Renal cortical epithelial cell (primary cell): ENCODE measurements at places on chromosomes 4 and X. TPM values are rescaled to one million over a fixed set of nuclear protein-coding genes. Genes with fewer than 3 reads are reported as not detected.

The HSFX4 gene
- total RNA-seq = not detected in 2 replicates

The SUPT20HL2 gene
- total RNA-seq = not detected in 2 replicates

- no peak for DNase-seq
Observed at GRCh38 chrX:99663136-99663535, 746.9 kb downstream of the PCDH19 start.

The SNCA gene
- total RNA-seq = 7.1 and 24.7 TPM in 2 replicates

- DNase-seq = no peak
Observed at GRCh38 chr4:87469390-87469789, 47.0 kb downstream of the NUDT9 start.

DNA sequence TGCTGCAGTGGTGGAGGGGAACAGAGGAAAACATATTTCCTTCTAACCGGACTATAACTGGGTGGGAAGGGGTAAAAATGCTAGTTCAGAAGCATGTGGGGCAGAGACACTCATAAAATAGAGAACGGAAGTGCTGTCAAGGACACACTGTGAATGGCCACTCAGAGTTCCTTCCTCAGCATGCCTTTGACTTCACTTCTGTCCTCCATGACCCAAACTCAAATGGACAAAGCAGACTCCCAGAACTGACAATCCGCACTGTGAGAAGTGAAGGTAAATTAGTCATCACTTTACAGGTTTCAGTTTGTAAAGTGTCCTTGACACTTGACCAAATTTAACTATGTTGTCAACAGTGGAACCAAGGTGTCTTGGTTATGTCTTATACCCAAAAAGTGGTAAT, 30.2 kb upstream of the ELF2 start:
- no peak for DNase-seq

The MAGEH1 gene
- 18.9 and 19.7 TPM in 2 replicates for total RNA-seq

The ZRSR2 gene
- 2.6 and 7.5 TPM in 2 replicates for total RNA-seq

DNA sequence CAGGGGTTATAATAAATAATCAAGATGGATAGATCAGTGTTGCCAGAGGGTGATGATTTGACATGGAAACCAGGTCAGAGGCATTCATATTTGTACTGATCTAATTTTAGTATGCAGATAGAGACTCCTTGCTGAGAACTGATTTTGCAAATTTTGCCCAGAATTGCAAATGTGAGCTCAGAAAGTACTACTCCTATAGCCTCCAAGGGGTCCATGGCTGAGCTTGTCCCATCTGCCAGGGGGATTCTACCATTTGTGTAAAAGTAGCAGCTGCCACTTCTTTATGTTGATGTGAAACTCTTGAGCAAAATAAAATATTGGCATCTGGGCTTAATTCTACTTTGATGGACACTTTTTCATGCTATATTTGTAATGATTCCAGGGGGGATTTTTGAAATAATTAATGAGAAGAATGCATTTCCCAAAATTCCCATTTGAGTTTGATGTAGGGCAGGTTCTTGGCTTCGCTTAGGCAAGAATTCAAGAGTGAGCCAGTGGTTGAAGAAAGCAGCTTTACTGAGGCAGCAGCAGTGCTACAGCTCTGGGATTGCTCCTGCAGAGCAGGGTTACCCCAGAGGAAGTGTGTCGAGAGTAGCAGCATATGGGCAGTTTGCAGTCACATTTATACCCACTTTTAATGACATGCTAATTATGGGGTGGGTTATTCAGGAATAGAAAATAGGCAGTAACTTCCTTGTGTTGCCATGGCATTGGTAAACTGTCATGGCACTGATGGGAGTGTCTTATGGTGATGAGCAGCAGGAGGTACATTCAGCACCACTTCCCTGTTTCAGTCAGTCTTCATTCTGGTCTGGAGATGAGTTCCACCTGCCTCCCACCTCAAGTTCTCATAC, 38.7 kb upstream of the DCLK2 start:
- DNase-seq = no peak

GRCh38 chrX:6968231-6968630, 179.3 kb upstream of the STS start:
- peak; percentile 34 for DNase-seq

DNA sequence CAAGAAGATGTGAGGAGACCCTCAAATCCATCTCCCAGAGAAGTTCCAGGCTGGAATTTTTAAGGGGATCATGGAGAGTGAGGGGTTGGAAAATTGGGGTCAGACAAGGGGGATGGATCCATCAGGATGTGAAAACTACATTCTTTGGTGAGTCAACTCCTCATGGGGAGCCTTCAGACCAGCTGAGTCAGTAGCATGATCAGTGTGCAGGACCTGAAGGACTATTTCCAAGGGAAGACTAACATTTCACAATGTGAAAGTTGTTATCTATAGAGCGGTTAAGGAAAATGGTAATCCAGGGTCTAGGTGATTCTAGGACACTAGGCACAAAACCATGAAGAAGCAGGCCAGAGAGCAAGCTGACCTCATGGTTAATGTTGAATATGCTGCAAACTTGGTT, 38.6 kb upstream of the CEP135 start:
- peak; percentile 45 for DNase-seq

DNA sequence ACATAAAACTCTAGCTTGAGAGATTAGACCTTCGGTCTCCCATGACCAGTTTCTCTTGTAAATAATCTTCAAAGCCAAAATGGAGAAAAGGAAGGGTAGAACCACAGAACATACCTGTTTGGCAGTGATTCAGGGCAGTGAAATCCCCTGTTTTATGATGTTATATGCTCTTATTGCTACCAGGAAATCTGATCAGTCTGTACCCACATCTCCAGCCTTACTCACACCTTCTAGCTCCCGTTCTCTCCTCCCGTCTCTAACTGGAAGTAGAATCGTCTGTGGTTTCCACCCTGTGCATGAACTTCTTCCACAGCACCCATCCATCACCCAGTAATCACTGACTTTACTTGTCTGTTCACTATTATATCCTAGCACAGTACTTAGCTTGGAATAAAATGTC, 42.9 kb downstream of the NKX6-1 start:
- DNase-seq = no peak

DNA sequence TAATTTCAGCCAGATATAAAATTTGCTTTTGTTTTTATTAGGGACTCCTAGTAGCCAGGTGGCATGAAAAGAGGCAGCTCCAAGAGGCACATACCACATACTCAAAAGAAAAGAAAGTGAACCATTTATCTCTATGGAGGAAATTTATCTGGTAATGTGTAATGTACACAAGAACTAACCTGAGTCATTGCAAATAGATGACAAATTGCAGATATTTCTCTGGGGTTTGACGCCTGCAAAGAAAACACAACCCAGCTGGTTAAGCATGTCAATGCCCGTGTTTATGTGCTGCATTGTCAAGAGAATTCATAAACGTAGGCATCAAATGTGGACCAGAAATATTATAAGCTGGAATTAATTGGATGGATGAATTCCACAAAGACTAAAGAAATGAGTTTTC, 46.9 kb upstream of the PHKA2 start:
- no peak for DNase-seq

GRCh38 chr4:62135565-62136156, 935.5 kb downstream of the ADGRL3 start:
- peak; percentile 74 for DNase-seq

- DNase-seq = no peak
Observed at GRCh38 chr4:182495645-182496385, 252.6 kb downstream of the TENM3 start.

DNA sequence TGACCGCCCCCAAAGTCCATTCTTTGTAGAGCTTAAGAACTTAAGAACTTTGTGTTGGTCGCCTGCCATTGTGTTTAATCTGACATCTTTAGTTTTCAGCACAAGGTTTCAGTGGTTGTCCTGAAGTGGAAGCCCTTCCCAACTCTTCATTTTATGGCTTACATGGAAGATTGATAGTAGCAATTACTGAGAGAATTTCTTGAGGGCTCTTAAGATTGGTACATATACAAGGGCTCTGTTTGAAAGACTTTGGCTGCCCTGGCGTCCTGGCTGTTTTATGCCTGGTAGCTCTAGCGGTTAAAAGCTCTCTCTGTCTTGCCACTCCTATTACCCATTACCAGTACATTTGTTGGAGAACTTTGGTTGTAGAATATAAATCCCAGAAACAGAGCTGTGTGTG, 75.0 kb downstream of the KDM6A start:
- DNase-seq = no peak

The C4orf50 gene
- total RNA-seq = not detected in 2 replicates

DNA sequence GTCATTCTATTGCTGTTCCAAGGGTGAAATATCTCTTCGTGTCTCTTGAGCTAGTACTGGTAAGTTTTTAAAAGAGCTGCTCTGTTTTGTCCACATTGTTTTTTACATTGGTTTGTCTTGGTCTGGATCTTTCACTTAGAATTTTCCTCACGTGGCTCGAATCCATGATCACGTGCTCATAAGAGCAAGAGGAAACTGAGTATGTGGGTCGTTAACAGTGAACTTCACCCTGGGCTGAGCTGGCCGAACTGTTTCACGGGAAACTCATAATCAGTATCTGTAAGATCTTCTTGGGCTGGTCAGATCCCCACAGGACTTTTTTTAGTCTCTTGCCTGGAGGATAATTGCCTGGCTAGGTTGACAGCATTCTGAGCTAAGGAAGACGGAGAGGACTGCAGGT, 77.8 kb upstream of the HELT start:
- no peak for DNase-seq

DNA sequence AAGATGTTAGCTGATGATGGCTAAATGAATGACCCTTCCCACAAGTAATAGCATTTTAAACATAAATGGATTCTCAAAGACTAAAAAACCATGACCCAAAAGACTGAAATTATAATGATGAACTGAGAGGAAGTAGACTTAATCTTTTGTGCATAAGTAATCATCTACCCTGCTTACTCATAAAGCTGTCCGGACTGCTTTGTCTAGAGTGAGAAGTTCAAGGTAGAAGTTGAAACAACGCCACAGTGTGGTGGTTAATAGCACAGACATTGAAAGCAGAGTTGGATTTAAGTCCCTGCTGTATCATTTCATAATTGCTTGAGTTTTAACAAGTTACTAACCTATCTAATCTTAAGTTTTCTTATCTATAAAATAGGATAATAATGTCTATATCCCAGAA, 346.6 kb downstream of the CENPC start:
- DNase-seq = peak; percentile 36

GRCh38 chr4:110627977-110628662, 5.2 kb upstream of the PITX2 start:
- no peak for DNase-seq

DNA sequence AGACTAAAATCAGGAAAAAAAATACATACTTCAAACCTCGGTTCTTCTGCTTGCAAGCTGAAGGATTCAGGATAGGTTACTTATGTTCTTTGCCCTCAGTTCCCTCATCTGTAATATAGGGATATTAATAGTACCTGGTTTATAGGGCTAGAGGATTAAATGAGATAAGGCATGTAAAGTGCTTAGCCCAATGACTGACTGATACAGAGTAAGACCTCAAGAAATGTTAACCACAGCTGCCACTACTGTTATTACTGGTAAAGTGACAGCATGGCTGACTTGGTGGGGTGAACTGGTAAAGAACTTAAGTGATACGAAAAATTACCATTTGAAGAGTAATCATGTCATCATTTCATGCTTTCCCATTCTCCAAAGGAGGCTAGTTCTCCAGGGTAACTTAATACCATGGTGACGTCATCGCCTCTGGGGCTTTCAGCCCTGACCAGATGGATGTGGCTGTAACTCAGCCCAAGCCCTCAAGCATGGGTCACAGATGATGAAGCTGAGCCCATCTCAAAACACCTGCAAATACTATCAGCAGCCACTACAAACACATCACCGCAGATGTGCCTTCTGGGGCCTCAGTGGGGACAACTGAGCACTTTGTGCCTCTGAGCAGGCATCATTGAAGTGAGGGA, 44.5 kb upstream of the SCML1 start:
- peak; percentile 44 for DNase-seq

DNA sequence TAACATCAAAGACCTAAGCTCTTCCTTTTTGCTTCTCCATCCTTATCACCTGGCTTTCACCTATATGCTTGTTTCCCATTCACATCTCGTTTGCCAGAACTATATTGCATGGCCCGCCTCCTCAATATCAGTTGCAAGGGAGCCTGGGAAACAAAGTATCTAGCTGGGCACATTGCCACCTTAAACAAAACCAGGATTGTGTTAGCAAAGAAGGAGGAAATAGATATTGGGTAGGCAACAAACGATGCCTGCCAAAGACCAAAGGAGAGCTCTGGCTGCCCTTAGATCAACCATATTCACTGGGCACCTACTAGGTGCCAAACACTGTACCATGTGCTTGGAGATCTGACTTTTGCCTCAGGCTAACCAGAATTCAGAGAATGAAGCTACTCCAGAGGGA, 107.5 kb downstream of the GRIA3 start:
- no peak for DNase-seq

- DNase-seq = peak; percentile 83
Observed at GRCh38 chr4:90718931-90719330, 591.7 kb downstream of the CCSER1 start.

DNA sequence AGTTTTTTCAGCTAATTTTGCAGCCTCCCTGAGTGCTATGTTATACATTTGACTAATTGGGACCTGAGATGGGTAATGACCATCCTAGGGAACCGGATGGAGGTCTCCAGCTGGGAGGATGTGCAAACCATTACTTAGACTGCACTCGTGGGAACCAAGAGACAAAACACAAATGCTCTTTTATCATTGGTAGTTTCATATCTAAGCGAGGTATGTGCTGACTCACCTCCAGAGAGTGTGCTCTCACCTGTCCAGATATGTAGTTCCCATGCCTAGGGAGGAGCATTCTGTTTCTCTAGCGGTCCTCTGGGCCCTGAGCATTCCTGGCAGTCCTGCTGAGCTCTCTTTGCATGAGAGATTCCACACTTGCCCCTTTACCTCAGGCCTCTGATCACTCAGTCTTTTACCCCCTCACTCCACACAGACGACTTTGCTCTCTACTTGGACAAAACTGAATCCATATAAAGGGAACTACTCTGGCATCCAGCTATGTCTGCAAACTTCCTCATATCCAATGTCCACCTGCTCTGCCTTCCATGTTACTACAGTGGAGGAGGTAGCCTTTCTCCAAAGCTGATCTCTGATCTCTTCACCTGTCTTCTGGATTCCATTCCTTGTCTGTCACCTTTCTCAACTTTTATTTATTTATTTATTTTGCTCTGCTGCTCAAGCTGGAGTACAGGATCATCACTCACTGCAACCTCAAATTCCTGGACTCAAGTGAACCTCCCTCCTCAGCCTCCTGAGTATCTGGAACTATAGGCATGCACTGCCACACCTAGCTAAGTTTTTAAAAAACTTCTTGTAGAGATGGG, 88.4 kb downstream of the LRP2BP start:
- peak; percentile 31 for DNase-seq

GRCh38 chr4:39539089-39539611, 11.9 kb upstream of the UGDH start:
- DNase-seq = peak; percentile 65

GRCh38 chr4:150694438-150694837, 112.5 kb downstream of the MAB21L2 start:
- DNase-seq = no peak

DNA sequence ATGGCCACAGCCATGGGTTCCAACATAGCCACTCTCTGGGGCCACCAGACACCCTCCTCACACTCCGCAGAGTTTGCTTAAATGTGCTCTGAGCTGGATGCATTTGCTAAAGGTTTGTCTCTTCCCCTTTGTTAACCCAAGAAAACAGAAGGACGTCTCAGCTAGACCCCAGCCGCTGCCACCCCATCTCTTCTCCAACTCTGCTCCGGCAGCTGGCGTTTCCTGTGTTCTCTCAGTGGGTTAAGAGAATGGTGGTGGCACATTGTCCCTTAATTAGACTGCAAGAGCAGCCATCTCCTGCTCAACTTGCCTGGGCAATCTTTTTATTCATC, 43.7 kb upstream of the FAM9C start:
- no peak for DNase-seq

The CTAG1A gene
- total RNA-seq = not detected in 2 replicates

The MGST2 gene
- total RNA-seq = 27.0 and 48.1 TPM in 2 replicates

- no peak for DNase-seq
Observed at GRCh38 chr4:74402692-74403456, 37.9 kb downstream of the EREG start.
